Spinal cord (tissue), 10 donors: ENCODE measurements at places on chromosomes 2 and 18. TPM values are rescaled to one million over a fixed set of nuclear protein-coding genes. Genes with fewer than 3 reads are reported as not detected.

MROH2A gene
- total RNA-seq: not detected

SULT6B1 gene
- not detected for total RNA-seq

HYCC2 gene
- 17.2 TPM for total RNA-seq

PXDN gene
- total RNA-seq: 53.5 TPM

PASK gene
- 8.6 TPM for total RNA-seq

HOXD11 gene
- total RNA-seq: 1.4 TPM

CTAGE1 gene
- not detected for total RNA-seq

KLHL29 gene
- 8.7 TPM for total RNA-seq

POTEI gene
- total RNA-seq: 0.72 TPM

HMSD gene
- 1.2 TPM for total RNA-seq

MEP1B gene
- total RNA-seq: 0.20 TPM

HRH4 gene
- total RNA-seq: 0.06 TPM

EMILIN1 gene
- 46.2 TPM for total RNA-seq

BBS5 gene
- 15.2 TPM for total RNA-seq

VWA3B gene
- 1.5 TPM for total RNA-seq

ITPRIPL1 gene
- 2.3 TPM for total RNA-seq

GPR75 gene
- 17.5 TPM for total RNA-seq

COL3A1 gene
- 3,051 TPM for total RNA-seq

METTL21A gene
- 34.5 TPM for total RNA-seq

REG1B gene
- not detected for total RNA-seq

RFX8 gene
- 0.66 TPM for total RNA-seq

SKOR2 gene
- 1.3 TPM for total RNA-seq

DYSF gene
- 3.5 TPM for total RNA-seq

ID2 gene
- 140 TPM for total RNA-seq

VWC2L gene
- 17.1 TPM for total RNA-seq

PTRHD1 gene
- 57.3 TPM for total RNA-seq

KCNG2 gene
- 1.3 TPM for total RNA-seq

AGXT gene
- 0.17 TPM for total RNA-seq

TMSB10 gene
- total RNA-seq: 4,399 TPM

OTOS gene
- total RNA-seq: not detected

RESP18 gene
- total RNA-seq: 2.8 TPM
